ENCODE measurements at places on chromosomes 16 and 17. TPM values are rescaled to one million over a fixed set of nuclear protein-coding genes. Genes with fewer than 3 reads are reported as not detected.

GRCh38 chr17:76538941-76539570, 788 bp upstream of the PRCD start:
- DNase-seq: peak; percentile 2

The KCNJ16 gene
- total RNA-seq: 40.6 TPM

DNA sequence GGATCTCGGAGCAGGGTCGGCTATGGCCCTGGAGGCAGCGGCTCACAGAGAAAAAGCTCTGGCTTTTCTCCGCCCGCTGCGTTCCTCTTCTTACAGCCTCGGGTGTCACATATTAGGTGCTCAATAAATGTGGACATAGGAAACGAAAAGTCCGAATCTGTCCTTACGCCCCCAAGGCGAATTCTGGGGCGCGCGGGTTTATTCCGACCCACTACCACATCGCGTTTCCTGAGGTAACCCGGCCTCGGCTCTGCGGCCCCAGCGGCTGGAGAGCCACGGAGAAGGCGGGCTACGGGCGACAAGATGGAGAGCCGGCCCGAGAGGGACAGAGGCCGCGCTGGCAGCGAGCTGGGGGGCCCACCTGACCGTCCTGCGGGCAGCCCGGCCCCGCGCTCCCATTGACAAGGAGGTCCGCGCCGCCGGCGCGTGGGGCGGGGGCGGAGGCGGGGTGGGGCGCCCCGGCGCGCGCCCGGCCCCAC, 573 bp upstream of the GNAO1 start:
- no peak for DNase-seq

GRCh38 chr17:63741143-63741407, 524 bp downstream of the STRADA start:
- no peak for DNase-seq

The SLC47A2 gene
- total RNA-seq: 0.07 TPM

DNA sequence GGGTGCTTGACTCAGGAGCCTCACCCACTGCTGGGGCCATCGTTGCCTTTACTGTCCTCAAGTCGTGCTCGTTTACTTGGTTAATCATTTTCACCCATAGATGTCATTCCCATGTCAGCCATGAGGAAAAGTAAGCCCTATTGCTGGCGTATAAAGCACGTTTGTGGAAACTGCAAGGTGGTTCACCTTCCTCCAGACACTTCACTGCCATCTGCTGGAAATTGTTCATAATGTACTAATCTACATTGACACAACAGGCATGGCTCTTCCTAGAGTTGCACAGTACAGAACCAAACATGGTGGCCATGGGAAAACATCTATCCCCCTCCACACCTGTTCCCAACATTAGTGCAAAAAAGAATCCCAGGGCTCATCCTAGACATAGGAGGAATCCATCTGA, 116.6 kb downstream of the ZNF18 start:
- peak; percentile 76 for DNase-seq
